ENCODE measurements at places on chromosomes 4 and X.

DNA sequence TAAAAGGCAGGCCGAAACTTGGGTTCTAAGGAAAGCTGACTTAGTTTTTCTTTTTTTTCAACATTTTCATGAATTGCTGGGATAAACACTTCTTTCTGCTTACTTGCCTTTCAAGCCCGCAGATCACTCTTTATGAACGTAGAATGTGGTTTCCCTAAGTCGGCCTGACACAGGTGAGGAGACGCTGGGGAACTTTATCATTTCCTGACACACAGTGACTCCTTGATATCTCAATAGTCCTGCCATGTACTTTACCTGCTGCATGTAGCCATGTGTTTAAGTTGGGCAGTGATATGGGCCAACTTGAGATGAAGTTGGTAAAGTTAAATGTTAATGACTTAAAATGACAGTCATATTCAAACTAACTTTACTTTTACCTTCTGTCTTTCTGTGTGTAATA lies 26.6 kb upstream of the SNCA start:
- no peak for DNase-seq

- no peak for DNase-seq
These were observed 1219.3 kb upstream of the PRKX start for GRCh38 chrX:4932790-4933189.

GRCh38 chr4:112858751-112859150 lies 190.7 kb upstream of the ANK2 start:
- DNase-seq, result no peak

DNA sequence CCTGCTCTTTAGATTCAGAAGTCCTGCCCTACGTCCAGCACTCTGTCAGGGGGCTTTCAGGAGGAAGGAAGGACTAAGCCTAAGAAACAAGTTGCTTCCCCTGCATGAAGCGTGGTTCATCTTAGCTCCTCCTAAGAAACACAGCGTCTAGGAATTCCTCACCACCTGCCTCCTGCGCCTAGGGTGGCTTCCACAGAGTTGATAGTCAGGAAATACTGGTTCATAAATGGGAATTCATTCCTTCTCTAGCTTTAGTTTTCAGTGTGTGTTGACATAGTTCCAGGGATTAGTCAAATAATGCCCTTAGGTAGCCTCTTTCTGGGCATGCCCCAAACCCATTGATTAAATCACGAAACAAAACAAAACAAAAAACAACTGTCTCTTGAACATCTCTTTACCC lies 1.7 kb upstream of the MXRA5 start:
- DNase-seq, result no peak

DNA sequence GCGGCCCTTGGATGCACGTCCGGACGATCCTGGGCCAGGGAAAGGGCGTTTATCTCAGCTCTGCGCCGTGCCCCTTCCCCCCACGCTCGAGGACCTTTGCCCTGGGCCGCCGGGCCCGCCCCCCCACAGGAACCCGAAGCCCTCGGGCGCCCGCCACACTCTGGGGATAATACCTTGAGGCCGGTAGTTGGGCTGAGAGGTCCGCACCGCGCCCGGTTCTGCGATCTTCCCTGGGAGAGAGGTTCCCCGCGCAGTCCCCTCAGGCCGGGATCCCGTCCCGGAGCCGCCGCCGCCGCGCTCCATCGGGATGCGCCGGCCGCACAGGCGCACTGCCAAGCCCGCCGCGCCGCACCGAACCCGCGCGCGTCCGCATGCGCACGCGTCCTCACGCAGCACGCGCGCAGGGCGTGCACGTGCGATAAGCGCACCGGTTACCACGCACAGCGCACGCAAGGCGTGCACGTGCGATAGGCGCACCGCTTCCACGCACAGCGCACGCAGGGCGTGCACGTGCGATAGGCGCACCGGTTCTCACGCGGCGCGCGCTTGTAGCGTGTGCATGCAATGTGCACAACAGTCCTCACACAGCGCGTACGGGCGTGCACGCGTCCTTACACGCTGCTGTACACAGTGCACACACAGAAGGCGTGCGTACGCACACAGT lies at the start of gene MAP7D2:
Gene MAP7D2, minus strand, starts transcription at position 331 of the 664 bp plus-strand sequence. Its CDS starts 28 bp downstream, at position 303.
- DNase-seq, result no peak

DNA sequence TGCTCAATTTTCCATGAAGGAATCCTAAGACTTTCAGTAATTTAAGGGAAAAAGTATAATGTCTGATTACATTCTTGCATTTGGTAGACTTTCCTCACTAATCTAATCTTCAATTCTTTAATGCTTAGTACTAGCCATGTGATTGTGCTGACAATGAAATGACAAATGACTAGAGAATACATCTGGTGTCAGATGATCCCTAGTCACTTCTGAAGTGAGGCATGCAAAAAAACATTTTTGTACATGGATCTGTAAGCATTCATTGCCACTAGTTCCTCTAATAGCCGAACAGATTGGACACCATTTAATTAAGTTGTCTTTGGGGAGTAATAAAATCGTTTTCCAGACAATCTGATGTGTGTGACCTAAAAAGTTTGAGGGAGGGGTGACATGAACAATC lies 62.7 kb upstream of the NRK start:
- no peak for DNase-seq

- no peak for DNase-seq
These were observed 30.4 kb downstream of the ACSL1 start for GRCh38 chr4:184795214-184795844.

GRCh38 chr4:69524706-69525105 lies 29.0 kb upstream of the UGT2B4 start:
- no peak for DNase-seq

GRCh38 chr4:31995943-31996901 lies 1276.1 kb downstream of the PCDH7 start:
- DNase-seq, result no peak

- DNase-seq, result no peak
These were observed at the start of gene KDR for GRCh38 chr4:55125087-55125721. KDR (minus strand) TSS chr4:55125595; CDS start chr4:55125293, 302 bp downstream.

DNA sequence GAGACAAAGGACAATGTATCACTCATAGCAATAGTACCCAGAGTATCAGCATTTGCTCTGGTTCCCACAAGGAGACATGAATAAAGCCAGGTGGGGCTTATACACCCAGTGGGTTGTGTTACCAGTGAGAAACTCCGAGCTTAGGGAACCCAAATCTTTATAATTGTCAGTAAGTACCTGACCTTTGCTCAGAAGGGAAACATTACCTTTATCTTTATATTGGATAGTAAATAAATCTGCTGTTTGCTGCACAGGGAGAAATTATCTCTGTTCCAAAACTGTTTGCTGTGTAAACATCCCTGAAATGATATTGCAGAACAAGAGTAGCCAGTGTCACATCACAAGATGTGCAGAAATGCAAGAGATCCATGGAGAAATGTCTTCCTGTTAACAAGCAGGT lies 12.1 kb upstream of the SLAIN2 start:
- DNase-seq, result no peak

DNA sequence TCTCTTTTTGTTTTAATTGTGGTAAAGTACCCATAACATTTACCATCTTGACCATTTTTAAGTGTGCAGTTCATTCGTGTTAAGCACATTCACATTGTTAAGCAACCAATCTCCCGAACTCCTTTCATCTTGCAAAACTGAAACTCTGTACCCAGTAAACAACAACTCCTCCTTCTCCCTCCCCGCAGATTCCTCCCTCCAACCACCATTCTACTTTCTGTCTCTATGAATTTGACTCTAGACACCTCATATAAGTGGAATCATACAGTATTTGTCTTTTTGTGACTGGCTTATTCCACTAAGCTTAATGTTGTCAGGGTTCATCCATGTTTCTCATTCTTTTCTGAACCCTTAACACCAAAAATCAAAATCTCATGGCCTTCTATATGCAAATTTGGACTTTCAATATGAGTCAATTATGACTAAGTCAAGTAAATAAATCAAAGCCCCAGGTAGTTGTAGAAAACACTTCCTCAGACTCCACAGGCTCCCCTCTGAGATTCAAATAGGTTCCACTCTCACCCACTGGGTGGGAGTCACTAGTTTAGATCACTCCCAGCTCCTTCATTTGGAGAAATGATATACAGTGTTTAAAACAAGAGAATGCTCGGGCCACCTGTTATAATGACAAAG lies 9.8 kb upstream of the RTL5 start:
- no peak for DNase-seq

GRCh38 chr4:24607334-24607733 lies 23.0 kb upstream of the DHX15 start:
- DNase-seq, result no peak

- DNase-seq, result no peak
These were observed 19.8 kb downstream of the DGKQ start for GRCh38 chr4:953574-953915.

- no peak for DNase-seq
These were observed 15.3 kb downstream of the CPZ start for GRCh38 chr4:8607603-8608481.

DNA sequence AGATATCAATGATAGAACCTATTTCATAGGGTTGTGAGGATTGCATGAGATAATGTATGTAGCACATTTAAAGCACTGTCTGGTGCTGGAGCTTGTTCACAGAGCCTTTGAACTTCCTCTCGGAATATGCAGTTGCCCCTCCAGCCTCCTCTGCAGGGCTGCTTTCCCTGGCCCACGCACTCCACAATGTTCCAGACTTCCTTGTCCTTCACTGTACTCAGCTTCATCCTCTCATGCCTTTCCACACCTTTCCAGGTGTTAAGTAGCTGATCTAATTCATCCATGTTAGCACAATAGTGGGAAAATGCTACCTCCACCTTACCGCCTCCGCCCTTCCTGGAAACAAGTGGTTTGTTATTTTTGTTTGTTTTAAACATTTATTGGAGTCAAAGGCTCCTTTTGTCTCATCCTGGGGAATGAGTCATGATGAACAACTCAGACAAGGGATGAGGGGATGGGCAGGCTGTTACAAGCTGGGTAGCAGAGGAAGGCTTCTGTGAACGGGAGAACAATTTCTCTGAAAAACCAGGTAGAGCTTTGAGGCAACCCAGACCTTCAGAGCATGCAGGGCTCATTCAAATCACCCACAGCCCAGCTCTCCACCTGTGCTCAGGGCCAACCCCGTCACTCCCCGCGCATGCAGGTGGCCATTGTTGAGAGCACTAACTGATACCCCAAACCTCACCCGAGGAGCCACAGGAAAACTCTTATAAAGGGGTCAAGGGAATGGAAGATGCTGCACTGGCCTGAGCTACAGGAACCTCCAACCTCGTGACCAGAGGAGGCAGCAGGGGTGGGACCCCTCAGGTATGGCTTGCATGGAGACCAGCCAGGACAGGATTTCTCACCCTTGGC lies 84.9 kb upstream of the TBL1X start:
- DNase-seq, result no peak

DNA sequence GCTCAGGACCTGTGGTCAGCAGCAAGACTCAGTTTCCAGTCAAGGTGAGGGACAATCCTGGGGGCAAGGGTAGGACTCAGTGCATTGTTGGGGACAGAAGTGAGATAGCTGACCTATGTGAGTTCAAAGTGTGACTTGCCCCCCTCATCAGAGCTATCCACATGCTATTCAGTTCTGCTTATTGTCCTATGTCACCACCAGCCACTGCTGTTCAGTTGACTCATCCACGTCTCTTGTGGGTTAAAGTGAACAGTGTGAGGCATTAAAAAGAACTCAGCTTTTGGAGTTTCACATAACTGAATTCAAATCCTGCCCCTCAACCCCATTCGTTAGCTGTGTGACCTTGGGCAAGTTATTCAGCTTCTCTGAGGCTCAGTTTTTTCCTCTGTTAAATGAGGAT lies 4.4 kb upstream of the APLN start:
- DNase-seq, result no peak

DNA sequence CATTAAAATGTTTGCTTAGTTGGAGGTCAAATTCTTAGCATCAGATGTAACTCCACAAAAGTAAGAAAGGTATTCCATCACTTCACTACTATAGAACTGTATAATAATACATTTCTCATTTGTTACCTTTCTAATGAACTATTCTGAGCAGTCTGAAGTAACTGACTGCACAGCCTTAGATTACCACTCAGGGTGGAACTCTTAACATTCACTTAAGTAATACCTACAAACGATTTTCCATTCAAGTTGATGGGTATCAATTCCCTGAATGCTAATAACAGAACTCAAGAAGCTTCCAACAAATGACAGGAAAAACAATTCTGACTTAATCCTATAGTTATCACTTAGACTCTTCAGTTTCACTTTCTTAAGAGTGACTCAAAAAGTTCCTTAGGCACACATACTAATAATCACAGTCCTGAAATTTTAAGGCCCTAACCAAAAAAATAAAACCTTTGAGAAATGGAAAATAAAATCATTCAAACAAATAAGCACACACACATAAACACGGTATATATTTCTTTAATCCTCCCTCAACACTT lies 20.9 kb downstream of the HNRNPD start:
- no peak for DNase-seq

GRCh38 chrX:147832707-147833348 lies 78.9 kb upstream of the FMR1 start:
- no peak for DNase-seq

- DNase-seq, result no peak
These were observed 240.1 kb upstream of the NOCT start for GRCh38 chr4:138775489-138775888.

GRCh38 chrX:20653070-20653469 lies 386.4 kb upstream of the RPS6KA3 start:
- DNase-seq, result no peak

- DNase-seq, result no peak
These were observed 17.0 kb upstream of the AP1AR start for GRCh38 chr4:112214390-112215264.

GRCh38 chr4:3296651-3297050 lies 3.8 kb downstream of the RGS12 start:
- no peak for DNase-seq

DNA sequence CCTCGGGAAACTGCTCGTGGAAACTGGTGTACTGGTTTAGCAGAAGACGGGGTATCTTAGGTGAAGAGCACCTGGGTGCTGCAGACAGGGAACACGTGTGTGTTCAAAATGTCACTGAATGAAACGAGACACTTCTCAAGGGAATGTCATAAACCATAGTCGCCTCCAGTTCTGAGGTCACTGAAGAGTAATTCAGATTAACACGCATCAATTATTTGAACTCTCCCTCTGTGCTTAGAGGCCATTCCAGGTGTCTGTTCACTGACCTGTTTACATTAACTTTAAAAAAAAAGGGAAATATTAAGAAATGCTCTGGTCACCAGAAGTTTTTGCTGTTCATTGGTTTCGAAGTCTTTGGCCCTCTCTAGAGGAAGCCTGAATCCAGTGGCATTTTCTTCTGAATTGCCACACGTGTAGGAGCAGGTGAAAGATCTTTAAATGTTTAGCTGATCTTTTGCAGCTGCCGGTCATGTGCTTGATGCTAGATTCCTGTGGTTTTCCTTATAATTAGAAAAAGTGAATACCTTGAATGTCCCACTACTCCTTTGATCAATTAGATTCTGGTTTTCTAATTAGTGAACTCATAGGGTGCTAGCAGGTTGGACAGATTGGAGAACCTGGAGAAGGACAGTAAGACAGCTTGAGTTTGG lies 330.5 kb downstream of the ARHGAP10 start:
- no peak for DNase-seq

DNA sequence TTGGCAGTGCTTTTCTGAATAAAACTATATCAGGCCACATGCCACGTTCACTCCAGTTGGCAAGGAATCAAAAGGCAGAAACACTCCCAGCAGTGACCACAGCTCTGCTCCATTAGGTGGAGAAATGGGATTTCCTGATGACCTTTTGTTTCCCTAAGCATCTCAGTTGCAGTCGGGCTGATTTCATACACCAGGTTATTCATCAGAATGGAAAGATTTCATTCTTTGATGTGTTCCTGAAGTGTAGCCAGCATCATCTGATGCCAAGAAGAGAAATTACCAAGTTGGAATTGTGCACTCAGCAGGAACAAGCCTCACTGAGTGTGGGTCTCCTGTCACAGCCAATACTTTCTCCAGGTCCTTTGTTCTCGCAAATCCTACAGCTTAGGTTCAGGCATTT lies 193.7 kb downstream of the SPATA18 start:
- no peak for DNase-seq

GRCh38 chr4:26936284-26937065 lies 75.8 kb downstream of the STIM2 start:
- DNase-seq, result no peak

- DNase-seq, result no peak
These were observed 439.0 kb downstream of the GPM6A start for GRCh38 chr4:175373031-175373430.
